T-cell (primary cell): ENCODE measurements at places on chromosomes 7 and 10.
A peak's percentile ranks its signal among the peaks of the same experiment; 100 is the strongest.

DNA sequence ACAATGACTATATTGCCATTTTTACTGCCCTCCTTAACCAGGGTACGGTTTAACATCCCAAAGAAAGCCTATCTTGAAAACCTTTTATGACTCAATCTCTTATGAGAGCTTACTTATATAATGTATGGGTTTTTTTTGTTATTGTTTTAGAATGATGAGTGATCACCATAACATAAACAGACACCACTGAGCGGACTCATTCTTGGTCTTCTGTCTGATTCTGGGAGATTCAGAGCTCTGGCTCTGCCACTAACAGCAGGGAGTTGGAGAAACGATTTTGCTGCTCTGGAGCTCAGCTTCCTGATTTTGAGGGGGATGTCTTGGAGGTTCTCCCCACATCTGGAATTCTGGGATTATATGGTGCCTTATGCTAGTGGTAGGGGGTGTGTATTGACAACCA lies 244.1 kb downstream of the FRMD4A start:
- no peak for DNase-seq

- no peak for DNase-seq
These were observed 261.8 kb upstream of the SHH start for GRCh38 chr7:156074084-156074483.

DNA sequence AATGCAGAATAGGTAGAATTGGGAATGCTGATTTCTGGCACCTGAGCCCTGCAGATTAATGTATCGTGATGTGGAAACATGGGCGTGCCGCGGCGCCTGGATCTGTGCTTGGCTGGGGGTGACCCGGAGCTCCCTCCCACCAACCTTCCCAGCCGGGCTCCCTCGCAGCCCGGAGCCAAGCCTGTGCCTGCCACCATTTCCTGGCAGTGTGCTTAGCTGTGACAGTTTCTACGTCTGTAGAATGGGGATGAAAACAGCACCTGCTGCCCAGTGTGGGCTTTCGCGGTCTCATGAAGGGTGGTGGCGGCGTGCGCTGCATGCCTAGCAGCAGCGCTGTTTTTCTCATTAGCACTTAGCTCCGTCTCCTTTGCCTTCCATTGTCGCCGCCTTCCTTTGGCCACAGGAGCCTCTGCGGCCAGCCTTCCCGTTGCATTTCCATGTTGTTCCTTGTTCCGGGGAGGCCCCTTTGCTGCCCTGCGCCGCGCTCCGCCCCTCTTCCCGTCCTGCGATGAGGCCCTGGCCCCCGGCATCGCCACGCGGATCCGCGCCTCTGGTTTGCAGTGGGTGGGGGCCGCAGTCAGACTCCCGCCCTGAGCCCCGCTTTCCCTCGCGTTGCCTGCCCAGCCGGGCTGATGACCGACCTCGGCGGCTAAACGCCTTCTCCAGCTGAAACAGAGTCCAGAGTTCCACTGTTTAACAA lies 84.2 kb downstream of the CUL1 start:
- DNase-seq, result no peak

GRCh38 chr7:90717296-90718060 lies 121.4 kb downstream of the CDK14 start:
- no peak for DNase-seq

DNA sequence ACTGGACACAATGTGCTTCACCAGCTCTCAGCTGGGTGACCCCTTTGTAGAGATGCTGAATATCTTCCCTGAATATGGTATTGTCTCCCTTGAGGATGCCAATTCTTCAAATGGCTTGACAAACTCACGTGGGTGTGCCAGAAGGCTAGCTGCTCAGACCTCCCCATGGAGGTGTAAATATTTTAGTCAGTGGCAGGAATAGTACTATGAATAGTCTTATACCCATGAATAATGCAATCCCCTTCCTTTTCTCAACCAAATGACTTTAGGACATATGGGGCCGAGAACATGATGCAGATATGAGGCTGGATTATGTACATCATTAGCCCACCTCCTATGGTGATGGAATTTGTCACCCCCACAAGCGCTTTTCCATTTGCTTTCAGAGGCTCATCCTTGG lies 401.8 kb downstream of the ADRA2A start:
- DNase-seq, result no peak

- DNase-seq, result no peak
These were observed 85.6 kb downstream of the RNF216 start for GRCh38 chr7:5695727-5696345.

- DNase-seq, result no peak
These were observed 62.1 kb downstream of the NPY start for GRCh38 chr7:24346129-24346528.

DNA sequence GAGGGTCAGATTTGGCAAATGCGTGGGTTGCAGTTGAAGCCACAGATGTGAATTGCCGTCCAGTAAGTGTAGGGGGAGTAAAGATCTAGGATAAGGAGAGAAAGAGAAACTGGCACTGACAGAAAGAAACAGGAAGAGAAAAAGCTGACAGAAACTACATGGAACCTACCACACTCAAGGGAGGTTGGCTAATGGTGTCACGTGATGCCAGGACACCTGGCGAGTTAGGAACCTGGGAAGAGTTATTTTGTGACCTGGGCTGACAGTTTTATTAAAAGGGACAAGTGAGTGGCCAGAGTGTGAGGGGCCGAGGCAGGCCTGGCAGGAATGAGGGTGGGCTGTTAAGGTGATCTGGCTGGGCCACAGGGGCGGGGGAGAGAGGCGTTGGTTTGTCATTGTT lies 188.7 kb downstream of the ADARB2 start:
- DNase-seq, result no peak

DNA sequence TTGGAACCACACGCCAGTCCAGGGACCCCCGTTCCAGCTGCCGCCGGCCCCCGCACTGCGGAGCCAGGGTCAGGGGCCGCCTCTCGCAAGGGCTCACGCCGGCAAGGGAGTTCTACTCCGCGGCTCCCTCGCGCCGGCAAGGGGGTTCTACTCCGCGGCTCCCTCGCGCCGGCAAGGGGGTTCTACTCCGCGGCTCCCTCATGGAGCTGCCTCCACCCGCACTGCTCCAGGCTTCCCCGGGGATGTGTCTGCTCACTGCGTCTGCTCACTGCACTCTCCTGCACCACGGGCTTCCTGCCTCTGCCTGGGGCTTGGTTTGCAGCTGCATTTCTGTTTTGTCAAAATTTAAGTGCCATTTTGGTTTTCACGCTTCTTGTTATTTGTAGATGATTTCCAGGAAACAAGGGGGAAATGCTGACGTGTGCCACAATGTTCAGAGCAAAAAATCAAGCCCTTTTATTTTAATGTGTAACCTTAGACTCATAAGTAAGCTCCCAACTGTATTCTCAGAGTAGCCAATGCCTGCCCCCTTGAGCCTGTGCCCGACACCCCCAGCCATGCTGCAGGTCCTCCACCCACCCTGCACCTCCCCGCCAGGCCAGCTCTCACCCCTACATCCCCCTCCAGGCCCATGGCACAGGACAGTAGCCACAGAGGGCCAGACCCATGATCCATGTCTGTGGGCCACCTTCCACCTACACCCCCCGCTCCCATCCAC lies 246.2 kb downstream of the MAD1L1 start:
- peak; percentile 41 for DNase-seq

DNA sequence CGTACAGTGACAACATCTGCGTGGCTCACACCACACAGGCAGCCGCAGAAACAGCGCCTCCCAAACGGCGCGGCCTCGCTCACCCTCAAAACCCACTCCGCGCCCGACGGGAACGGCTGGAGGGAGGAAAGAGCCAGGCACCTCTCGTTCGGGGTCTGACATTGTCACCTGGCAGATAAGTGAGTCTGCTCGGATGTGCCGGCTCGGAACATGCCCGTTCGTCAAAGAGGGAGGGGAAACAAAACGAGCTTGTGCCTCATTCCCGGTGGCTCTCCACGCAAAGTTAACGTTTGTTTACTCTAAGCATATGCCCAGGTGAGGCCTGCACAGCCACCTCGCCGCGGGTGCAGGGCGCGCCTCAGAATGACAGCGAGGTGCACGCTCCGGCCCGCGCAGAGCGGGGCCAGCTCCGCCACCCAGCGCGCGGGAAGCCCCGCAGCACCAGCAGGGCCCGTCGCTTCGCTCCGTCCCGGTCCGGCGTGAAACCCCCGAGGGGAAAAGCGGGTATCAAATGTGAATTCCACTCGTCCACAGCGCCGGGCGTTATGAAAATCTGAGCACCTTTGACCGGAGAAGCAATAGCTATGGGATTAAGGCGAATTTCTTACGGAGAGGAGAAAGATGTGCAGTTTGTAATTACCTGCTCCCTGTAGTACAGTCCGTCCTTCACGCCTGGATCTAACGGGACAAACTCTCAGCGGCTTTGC lies 13.1 kb downstream of the CNPY1 start:
- DNase-seq, result no peak

DNA sequence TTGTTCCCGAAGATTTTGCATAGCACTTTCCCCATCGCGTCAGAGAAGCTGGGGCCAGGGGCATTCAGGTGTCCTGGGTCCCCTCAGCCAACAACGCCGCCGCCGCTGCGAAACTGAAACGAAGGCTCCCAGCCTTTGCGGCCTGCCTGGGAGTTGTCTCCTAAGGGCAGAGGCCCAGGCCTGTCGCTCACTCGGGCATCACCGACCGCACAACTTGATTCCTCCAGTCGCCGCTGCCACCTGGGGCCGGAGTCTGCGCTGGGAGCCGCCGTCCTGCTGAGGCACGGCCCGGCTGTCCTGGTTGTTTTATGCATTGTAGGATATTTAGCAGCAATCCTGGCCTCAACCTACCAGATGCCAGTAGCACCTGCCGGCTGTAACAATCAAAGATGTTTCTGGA lies 22.0 kb downstream of the ZSCAN25 start:
- no peak for DNase-seq

DNA sequence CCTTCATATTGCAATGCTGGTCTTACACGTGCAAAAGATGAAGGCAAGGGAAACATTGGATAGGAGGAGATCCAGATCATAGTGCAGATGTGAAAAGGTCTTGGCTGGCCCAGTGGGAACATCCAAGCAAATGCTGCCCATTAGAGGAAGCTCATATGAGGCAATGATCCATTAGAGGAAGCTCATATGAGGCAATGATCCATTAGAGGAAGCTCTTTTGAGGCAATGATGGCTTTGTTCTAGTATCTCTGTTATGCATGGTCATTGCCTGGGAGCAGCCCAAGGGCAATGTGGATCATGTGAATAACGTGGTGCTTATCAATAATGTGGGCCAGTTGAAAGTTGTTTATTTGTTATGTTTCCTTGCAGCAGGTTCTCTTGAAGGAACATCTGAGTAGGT lies 37.8 kb downstream of the STEAP4 start:
- no peak for DNase-seq

DNA sequence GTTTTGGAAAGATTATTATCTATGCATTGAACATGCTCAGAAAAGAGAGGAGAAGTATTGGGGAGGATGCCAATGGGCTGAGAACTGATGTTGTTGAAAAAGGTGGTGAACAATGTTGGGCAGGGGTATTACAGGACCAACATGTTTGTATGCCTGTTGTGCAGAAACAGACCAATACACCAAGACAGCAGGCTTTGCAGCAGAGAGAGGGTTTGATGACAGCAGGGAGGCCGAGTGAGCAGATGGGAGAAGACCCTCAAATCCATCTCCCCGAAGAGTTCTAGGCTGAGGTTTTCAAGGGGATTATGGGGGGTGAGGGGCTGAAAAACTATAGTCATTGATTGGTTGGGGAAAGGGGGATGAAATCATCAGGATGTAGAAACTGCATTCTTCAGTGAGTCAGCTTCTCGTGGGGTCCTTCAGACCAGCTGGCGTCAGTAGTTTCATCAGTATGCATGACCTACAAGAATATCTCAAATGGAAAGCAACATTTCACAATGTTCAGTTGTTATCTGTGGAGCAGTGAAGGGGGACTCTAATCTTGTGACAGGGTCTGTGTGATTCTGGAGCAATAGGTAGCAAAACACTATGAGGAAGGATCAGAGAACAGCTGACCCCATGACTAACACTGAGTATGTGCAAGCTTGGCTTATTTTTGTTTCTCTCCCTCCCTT lies 167.8 kb downstream of the BAMBI start:
- DNase-seq, result no peak

- no peak for DNase-seq
These were observed 57.5 kb upstream of the PPP1R3C start for GRCh38 chr10:91690412-91690811.

DNA sequence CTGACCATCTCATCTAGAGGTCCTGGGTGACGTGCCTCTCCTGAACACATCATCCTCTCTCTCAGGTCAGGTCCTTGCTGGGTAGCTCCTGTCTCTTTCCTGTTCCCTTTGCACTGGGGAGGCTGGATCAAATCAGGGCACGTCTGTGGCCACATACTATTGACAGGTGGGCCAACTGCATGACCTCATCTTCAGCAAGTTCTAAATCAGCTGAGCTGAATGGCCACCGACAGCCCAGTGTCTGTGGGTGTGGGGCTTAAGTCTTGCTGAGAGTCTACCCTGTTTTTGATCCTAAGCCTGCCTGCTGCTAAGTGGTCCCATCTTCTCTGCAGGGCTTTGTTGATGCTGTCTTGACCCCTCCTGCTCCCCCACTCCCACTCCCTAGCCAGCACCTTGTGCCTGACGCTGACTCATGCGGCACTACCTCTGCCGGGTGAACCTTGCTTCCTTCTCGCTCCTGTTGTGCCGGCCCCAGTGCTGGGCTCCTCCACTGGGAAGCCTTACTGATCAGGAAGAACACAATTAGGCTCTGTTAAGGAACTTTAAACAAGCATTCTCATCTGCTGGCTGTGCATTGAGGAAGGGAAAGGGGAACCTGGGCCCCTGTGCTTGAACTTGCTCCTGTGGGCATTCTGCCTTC lies 440.4 kb downstream of the PLXNA4 start:
- no peak for DNase-seq

- DNase-seq, result no peak
These were observed 161.0 kb downstream of the RNF216 start for GRCh38 chr7:5620459-5620881.
